A375 (cell line): ENCODE measurements at places on chromosomes 13 and 19. TPM values are rescaled to one million over a fixed set of nuclear protein-coding genes. Genes with fewer than 3 reads are reported as not detected.

Gene GRIN2D
- total RNA-seq: not detected in 2 replicates

Gene SHANK1
- 0.77 and 1.4 TPM in 2 replicates for total RNA-seq

Gene DPF1
- total RNA-seq: 8.2 and 9.2 TPM in 2 replicates

Gene SIGLECL1
- 0.32 TPM in 1 of 2 replicates, not detected in the other for total RNA-seq

Gene VRK3
- 12.9 and 16.6 TPM in 2 replicates for total RNA-seq

Gene LGALS4
- 0.57 TPM in 1 of 2 replicates, not detected in the other for total RNA-seq

Gene ZNF835
- total RNA-seq: 0.98 and 2.0 TPM in 2 replicates

Gene CGB7
- not detected in 2 replicates for total RNA-seq

Gene APC2
- 0.45 and 1.1 TPM in 2 replicates for total RNA-seq

Gene IFI30
- 26.7 and 37.5 TPM in 2 replicates for total RNA-seq

Gene PEAK3
- total RNA-seq: not detected in 2 replicates
